ENCODE measurements at places on chromosomes 16 and 17.

- DNase-seq: no peak
These were observed 318.3 kb upstream of the TNRC6C start for GRCh38 chr17:77640252-77640651.

- DNase-seq: peak; percentile 12
These were observed 19.5 kb downstream of the ATP2A3 start for GRCh38 chr17:3944485-3945388.

- no peak for DNase-seq
These were observed 30.4 kb downstream of the ERN1 start for GRCh38 chr17:64099543-64099942.

GRCh38 chr16:27531826-27532800, 17.6 kb downstream of the GTF3C1 start:
- no peak for DNase-seq

DNA sequence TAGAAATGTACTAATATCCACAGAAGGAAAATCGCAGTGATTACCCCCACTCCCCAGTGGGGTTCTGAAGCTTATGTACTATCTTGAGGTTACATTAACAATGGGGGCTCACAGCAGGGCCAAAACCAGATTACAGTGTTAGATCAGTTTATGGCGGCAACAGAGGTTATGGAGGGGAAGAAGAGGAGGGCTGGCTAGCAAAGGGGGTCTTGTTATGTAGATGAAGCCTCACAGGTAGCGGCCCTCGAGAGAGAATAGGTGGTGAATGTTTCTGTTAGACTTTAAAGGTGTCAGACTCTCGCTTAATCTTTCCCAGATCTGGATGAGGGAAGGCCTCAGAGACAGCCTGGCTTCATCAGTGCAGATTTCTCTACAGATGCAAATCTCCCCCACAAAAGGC, 22.2 kb downstream of the RNF112 start:
- DNase-seq: no peak

DNA sequence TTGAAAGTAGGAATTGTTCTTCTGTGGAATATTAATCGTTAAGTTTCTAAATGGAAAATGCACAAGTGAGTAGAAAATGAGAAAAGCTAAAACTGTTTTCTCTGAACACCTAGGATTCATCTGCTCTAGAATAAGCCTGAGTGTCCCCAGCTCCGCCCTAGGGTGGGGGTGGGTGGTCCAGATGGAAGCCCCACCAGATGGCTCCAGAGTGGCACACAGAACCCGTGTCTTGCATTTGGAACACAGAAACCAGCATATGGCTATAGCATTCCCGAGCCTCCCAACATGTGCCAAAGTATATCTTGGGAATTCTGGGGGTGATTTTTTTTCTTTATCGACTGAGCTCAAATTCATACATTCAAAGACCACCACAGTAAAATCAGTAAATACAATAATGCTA, 517.7 kb upstream of the PSMD7 start:
- DNase-seq: no peak

- DNase-seq: peak; percentile 16
These were observed 527 bp downstream of the EIF5A start for GRCh38 chr17:7307686-7308624.

DNA sequence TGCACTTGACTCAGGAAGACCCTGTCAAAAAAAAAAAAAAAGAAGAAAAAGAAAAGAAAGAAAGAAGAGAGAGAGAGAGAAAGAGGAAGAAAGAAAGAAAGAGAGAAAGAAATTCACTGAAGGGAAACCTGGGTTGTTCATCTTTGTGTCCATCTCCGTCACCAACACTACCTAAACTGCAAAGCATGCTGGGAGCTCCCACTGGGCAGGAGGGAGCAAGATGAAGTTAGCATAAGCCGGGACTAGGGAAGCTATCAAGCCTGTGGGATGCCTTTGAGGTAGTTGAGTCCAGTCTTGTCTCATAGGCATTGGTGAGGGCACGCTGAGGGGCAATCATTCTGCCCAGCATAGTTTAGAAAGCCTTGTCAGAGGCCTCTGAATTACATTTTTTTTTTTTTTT, 7.6 kb upstream of the CBFB start:
- no peak for DNase-seq

DNA sequence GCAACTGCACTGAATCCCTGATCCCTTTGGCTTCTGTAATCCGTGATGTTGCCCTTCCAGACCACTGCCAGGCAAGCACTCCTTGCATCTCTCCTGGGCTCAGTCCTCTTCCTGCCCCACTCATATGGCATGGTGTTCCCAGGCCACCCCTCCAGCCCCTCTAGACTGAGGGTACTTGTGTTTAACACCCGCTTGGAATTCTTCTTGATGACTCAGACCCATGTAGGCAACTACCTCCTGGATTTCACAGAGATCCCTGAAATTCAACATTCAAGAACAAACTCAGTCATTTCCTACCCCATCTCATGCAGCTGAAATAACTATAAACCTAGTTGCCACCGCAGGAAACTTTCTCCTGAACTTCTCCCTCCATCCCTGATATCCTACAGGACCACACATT, 541.9 kb upstream of the CDH11 start:
- no peak for DNase-seq

- DNase-seq: no peak
These were observed 42.7 kb downstream of the CMIP start for GRCh38 chr16:81487301-81487720.
